ENCODE measurements at places on chromosomes 2 and 18.

DNA sequence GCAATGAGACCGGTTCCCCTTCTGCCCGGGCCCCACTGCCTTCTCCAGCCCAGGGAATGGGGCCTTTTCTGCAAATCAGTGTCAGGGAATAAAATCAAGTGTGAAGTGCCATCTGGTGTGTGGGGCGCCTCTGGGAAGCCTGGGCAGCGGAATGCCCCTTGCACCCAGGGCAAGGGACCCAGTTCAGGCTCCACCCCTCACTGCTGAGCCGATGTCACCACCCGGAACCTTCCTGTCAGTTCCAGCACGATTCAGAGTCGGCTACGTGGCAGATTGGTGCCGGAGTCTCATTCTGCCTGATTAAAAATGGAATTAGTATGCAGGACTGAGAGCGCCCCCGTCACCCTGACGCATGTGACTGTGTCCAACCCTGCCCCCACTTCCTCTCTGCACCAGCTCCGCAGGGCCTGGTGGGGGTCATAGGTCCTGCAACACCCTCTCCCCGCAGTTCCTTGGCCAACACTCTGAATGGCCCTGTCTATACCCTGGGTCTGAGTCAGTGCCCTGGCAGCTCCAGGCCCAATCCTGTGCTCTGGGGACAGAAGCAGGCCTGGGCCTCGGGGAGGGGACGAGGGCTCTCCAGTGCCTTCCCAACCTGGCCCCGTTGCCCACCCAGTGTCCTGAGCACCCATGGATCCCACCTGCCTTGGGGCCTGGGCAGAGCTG, 8.2 kb upstream of the ALPI start:
- no peak for DNase-seq

DNA sequence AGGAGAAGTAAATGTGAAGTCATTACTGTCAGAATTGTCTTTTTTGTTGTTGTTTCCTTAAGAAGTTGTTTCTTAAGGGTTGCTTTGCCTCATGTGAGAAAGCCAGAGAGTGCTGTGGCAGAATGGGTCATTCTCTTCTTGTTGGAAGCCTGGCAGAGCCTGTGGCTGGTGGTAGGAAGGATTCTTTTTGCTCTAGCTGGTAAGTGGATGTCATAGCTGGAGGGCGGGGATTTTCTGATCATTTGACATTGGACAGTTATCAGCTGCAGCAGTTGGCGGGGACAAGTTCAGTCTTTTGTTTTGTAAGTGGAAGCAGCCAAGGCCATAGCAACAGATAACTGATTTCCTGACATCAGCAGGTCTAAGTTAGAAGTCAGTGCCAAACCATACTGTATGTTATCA, 5.5 kb upstream of the RMDN2 start:
- no peak for DNase-seq

DNA sequence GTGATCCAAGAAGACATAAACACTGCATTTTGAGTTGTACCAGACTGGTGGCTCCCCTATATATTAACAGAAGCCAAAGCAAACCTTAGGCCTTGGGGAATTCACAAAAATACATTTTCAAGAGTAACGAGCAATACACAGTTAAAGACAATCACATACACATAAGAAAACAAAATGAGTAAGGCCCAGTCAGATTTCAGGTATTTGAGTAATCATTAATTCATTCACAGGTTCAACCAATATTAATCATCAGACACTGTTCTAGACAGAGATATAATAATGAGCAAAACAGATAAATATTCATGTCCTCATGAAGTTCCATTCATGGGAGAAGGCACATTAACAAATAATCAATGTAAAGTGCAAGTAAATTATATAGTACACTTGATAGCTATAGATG, 9.6 kb downstream of the STPG4 start:
- DNase-seq: no peak

DNA sequence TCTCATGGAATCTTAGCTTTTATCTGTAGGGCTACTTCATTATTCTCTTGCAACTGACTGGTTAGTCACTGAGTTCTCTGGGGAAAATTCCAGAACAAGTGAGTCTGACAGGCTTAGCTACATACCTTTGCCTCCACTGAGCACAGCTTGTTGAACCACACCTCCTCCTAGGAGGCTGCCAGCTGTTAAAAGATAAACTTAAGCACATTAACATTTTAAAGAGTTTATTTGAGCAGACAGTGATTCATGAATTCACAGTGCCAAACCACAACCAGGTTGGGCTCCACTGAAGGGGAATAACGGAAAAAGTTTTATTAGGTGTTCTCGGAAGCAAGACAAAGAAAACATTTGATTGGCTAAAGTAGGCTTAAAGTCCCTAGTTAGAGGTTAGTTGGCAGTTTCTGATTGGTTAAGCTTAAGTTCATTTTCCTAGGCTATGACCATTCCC, 12.5 kb upstream of the SLC38A11 start:
- no peak for DNase-seq

DNA sequence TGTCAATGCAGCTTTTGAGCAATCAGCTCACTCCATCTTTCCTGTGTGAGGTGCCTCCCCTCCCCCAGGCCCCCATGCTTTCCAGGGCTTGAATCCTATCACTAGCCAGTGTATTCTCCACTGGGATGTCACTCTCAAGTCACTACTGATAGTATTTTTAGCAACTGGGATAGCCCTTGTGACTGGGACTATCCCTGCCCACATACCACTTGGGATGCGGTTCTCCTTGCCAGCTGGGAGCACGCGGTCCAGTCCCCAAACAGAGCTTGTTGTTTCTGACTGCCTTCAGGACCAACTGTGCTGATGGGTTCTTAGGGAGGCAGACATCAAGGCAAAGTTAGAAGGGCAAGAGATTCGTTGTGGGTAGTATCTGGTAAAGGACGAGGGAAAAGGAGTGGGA, 134.9 kb downstream of the FAM161A start:
- DNase-seq: no peak

- DNase-seq: no peak
These were observed 73.6 kb downstream of the ASAP2 start for GRCh38 chr2:9280224-9280623.

DNA sequence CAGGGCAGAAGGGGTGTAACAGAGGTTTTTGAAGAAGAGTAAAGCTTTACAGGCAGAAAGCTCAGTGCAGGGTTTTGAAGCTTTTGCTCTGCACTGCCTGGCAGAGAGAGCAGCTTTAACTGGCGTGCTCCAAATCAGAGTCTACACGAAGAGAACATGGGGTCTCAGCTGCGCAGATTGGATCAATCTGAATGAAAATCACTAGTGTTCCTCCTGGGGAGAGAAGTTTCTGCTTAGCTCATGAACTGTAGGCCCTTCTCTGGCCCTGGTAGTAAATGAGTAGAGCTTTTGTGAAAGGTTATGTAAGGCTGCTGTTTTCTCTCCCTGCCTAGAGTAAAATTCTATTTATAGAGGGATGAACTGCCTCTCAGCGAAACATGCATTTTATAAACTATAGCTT, 13.6 kb downstream of the DCC start:
- DNase-seq: no peak

DNA sequence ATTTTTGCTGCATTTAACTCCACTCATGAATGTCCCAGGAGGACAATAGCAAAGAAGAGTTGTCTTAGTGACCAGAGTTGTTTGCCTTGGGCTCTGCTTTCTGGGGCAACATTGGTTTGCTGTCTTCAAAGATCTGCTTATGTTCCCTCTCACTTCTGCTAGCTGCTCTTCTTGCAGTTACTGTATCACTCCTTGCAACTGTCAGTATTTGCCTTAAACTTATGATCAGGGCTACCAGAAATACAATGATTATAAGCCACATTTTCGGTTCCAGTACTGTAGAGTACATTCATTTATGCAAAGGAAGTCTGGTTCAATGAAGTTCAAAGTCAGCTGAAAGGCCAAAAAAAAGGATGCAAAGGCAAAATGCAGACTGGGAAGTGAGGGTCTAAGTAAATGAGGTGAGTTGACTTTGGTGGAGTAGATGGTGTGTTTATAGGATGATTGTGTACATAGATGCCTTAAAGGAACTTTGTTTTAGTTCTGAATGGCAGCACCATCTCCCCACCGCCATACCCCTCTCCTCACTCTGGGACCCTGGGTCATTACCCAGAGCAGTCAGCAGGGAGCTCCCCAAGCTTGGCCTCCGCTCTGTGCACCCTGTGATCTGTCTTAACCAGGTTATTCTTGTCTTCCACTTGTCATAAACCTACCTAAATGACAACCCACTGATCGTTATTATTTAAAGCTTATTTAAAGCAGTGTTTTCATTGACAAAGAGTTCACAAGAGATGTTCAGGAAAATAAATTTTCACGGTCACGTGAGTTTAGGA, 236.0 kb downstream of the DOK6 start:
- DNase-seq: no peak

DNA sequence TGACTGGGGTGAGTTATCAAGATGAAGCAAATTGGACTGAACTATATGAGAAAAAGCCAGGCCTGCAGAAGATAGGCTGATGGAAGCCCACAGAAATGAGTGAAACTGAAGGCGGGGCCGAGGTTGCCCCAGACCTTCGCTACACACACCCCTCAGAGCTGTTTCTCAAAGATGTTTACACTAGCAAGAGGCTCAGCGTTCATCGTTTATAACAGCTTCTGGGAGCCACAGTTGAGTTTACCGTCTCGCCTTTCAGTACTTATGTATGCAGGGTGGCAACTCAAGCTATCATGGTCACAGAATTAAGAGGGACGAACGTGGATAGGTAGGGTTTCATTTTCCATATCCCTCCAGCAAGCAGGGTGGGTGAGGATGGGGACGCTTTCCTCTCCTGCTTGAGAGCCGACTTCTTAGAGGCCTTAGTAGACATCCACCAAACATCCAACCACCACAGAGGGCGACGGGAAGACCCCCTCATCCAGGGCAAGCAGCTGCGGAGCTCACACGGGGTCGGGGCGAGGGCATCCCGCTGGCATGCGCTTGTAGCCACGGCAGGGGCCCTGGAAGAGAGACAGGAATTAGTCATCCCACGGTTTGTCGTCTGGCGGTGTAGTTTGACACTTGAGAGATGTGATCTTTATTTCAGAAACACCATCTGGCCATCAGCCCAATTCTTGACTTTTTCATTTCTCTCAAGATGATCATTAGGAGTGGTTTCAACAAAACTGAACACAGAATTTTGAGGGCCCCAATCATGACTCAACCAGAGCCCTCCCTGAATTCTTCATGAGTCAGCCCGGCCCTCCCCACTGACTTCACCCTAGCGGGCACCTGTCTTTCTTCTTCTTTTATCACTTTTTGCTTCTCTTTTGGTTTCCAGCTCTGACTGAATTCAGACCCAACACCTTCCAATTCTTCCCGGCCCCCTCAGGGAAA, 109.1 kb upstream of the CTDP1 start:
- DNase-seq: no peak

DNA sequence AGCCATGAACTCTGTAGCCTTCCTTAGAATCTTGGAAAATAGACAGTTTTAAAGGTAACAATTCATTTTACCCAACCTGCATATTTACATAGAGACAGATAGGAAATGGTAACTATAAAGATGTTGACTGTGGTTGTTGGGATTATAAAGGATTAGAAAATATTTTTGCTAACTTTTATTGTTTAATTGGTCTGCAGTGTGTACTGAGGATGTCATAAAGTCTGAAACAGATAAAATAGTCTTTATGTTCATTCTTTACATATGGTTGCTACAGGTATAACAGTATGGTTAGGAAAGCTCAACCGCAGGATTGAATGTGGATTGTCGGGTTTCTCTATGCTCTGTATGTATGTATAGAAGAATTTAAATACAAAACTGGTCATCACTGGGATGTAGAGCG, 7.3 kb upstream of the DTNA start:
- no peak for DNase-seq

DNA sequence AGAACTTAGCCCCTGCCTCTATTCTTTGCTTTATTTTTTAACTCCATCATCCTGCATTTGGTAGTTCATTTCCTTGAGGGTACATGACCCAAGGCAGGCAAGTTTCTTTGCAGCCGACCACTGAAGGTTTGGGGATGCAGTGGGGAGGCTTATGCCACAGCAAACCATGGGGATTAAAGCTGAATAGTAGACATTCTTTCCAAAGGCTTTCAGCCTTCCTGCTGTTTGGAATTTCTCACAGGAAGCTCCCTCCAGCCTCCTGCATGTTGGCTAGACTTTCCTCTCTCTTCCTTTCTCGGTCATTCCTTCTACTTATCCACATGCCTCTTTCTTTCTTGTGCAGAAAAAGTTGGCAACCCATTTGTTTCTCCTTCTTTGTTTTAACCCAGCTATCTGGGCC, 77.3 kb downstream of the SOCS6 start:
- no peak for DNase-seq

- no peak for DNase-seq
These were observed 228.5 kb downstream of the RTP5 start for GRCh38 chr2:242098034-242098433.

GRCh38 chr2:104864280-104865095, 10.6 kb downstream of the POU3F3 start:
- no peak for DNase-seq

- no peak for DNase-seq
These were observed 24.2 kb downstream of the MYT1L start for GRCh38 chr2:2306878-2307277.

- DNase-seq: no peak
These were observed 73.7 kb downstream of the NCAPH start for GRCh38 chr2:96409081-96409819.

GRCh38 chr18:48850822-48851598, 99.8 kb downstream of the SMAD7 start:
- DNase-seq: no peak

- no peak for DNase-seq
These were observed 80.6 kb downstream of the KLF7 start for GRCh38 chr2:207085110-207085509.

- DNase-seq: no peak
These were observed 353.2 kb upstream of the CWC22 start for GRCh38 chr2:180360283-180360618.

- DNase-seq: no peak
These were observed 3.1 kb downstream of the MLPH start for GRCh38 chr2:237490009-237490711.

DNA sequence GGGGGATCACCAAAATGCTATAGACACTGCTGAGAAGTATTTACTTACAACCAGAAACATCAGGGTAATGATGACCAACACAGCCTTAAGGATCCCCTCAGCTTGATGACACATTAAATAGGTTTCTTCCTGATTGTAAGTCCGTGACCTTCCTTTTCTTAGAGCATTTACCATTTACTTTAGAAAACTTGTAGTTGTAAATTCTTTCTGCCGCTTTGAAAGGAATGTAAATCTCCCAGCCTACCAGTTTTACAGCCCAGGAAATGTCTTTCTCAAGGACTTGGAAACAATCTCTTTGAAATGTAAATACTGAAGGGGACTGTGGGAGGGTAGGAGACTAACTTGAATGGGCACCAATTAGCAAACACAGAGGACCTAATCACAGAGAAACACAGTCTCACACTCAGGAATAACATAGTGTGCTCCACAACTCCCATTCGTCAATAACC, 278.6 kb downstream of the DSC3 start:
- DNase-seq: no peak

DNA sequence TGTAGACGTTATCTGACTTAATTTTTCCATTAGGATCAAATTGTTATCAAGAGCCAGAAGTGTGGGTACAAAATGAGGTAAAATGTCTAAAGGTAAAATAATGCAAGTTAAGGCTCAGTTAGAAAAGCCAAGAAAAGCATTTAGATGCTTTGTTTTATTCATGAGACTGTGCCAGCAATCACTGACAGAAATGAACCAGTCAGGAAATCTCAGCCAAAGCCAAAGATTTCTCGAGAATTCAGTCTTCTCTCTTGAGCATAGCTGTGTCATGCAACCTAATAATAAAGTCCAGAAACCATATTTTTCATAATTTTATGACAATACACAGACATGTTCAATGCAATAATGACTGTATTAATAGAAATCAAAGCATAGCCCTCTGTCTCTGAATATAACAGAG, 43.5 kb upstream of the ZNF397 start:
- DNase-seq: no peak

- no peak for DNase-seq
These were observed 79.3 kb downstream of the PLA2R1 start for GRCh38 chr2:159982842-159983785.

- DNase-seq: no peak
These were observed 99.0 kb upstream of the MCFD2 start for GRCh38 chr2:47014564-47015051.

Data from KG1 (cell line).